NCI-H1417 treated with DMSO at 0.1 percent for 48 hours (cell line): ENCODE measurements at places on chromosomes 3 and 15.

- DNase-seq: no peak
These were observed 44.9 kb downstream of the PTH1R start for GRCh38 chr3:46922426-46922825.

GRCh38 chr3:102205647-102206046 is 229.2 kb upstream of the ZPLD1 start:
- DNase-seq: no peak

DNA sequence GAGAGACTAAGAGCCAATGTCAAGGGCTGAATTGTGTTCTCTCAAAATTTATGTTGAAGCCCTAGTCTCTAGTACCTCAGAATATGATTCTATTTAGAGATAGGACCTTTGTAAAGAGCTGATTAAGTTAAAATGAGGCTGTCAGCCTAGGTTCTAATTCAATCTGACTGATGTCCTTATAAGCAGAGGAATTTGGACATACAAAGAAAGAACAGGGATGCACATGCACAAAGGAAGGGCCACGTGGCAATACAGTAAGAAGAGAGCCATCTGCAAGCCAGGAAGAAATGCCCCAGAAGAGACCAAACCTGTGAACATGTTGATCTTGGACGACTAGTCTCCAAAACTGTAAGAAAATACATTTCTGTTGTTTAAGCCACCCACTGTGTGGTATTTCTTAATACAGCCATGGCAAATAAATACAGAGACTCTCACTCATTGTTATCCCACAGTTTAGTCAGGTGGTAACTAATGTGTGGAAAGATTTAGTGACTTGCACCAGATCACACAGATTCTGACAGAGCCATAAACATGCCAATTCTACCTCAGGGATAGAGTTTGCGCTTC is 652.2 kb downstream of the NAALADL2 start:
- no peak for DNase-seq

GRCh38 chr3:180306691-180307090 is 270.0 kb upstream of the PEX5L start:
- no peak for DNase-seq

- no peak for DNase-seq
These were observed 228.1 kb downstream of the ADAMTS9 start for GRCh38 chr3:64459711-64460110.

- no peak for DNase-seq
These were observed 393.6 kb downstream of the OTOL1 start for GRCh38 chr3:161890147-161890625.

DNA sequence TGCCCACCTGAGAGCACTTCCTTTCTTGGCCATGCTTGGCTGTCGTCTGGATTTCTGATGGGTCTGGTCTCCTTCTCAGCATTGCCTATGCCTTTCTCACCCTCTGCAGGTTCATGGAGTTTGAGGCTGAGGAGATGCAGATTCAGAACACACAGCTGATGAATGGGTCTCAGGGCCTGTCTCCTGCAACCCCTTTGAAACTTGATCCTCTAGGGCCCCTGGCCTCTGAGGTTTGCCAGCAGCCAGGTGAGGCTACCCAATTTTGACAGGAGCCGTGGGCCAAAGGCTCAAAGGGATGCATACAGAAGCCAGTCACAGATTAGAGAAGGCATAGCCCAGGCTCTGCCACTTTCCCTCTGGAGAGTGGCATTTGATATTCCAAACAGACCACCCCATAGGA is 10.5 kb downstream of the NUTM1 start:
- no peak for DNase-seq

- no peak for DNase-seq
These were observed 151.8 kb downstream of the MYRIP start for GRCh38 chr3:39961230-39961629.

DNA sequence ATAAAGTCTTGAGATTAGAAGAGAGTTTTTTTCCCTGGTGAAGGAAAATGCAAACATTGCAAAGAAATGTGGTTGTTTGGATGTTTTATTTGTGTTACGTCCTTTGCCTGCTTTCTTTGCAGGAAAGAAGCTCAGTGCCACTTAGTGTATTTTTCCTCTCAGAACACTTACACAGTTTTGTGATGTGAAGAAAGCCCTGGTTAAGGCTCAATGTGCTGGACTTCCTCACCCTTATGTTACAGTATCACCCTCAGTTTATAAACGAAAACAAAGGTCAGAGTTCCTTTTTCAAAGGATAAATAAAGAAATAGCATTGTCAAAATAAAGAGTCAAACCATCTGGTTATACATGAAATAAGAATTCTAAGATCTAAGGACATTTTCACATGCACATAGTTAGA is 45.9 kb downstream of the RNF13 start:
- DNase-seq: no peak
